ENCODE measurements at places on chromosomes 11 and 22.

- no peak for DNase-seq
These were observed 13.6 kb downstream of the TP53I11 start for GRCh38 chr11:44936951-44937543.

GRCh38 chr11:91470656-91471055, 754.0 kb upstream of the FAT3 start:
- DNase-seq = no peak

DNA sequence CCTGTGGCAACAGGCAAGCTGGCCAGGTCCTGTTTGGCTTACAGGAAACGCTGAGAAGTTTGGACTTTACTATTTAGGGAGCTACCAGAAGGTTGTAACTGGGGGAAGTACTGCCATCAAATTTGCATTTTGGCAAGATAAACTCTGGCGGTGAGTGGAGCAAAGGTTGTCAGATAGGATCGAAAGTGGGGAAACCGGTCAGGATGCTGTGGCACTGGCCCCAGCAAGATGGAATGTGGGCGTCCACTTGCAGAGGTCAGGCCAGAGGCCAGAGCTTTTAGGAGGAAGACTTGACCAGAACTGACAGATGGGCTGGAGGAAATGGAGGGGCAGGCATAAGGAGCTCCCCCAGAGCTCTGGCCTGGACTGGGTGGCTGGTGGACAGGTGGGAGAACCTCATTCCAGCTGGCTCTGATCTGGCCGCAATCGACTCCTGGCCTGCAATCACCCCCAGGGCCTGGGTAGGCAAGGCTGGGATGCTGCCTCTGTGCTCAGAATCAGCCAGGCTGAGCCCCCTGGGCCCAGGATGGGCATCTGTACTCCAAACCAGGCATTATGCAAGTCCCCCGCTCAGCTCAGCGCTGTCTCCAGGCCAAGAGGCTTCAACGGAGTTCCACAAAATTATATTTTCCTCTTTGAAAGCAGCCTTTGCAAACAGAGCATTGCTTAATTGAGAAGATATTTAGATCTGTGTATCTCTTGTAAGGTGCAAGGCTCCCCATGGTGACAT, 178.3 kb upstream of the NECTIN1 start:
- no peak for DNase-seq

- DNase-seq = no peak
These were observed 86.3 kb upstream of the AMOTL1 start for GRCh38 chr11:94681852-94682251.

DNA sequence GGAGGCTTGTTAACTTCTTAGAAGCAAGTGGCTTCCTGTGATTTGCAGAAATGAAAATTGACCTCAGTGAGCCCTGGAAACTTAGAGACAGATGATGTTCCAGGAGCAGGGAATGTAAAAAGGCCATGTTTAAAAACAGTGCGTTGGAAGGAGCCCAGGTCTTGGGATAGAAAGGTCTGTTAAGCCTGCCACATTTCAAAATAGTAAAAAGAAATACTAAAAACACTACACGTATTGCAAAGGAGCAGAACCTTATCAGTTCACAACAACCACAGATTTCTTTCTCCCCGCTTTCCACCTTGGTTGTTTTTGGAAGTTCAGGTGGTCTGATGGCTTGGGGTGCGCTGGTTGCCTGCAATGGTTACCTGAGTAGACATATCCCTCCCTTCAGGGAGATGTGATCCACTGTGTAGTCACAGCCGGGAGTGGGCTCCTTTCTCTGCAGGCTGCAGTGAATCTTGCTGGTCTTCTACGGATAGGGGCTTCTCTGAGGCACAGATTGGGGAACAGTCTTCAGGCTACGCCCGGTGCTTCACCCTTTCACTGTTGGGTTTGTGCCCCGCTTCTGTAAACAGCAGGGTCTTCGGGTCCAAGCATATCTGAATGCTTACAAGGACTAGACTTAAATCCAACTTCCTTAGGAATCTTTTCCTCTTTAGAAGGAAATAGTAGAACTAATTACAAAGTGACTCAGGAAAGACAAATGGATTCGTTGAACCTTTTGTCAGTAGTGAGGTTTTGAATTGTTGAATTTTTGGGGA, 1.9 kb downstream of the TEAD1 start:
- DNase-seq = no peak

DNA sequence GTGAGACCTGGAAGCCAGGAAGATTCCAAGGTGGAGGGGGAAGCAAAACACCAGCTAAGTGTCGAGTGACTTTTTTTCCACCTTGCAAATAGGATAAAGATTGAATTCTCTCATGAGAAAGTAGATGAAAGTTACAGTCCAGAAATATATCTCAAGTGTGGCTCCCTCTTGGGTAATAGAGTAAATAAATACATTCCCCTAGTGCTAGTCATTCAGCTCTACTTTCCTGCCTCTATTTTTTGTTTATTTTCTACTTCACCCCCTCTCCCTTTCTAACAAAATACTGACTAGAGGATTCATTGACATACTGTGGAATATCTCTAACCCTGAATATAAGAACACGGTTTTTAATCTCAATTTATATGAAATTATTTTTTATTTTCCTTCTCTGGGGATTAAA, 19.2 kb upstream of the OOSP4B start:
- DNase-seq = no peak

- DNase-seq = no peak
These were observed 1.6 kb downstream of the RNF141 start for GRCh38 chr11:10539339-10539738.

DNA sequence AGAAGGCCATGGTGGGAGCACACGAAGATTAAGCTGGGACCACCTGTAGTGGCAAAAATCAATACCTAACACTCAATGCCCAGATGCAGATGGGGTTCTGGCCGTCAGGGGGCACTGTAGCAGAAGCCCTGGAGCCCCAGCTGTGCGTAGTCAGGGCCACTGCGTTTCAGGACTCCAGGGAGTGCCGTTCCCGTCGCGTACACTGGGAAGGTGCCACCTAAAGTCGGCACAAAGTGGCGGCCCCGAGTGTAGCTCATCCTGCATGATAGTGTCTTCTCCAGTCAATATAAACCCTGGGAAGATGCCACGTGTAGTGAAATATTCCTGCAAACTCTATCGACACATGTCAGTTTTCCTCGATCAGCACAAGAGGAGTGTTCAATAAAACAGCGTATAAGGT, 123.8 kb upstream of the NTM start:
- no peak for DNase-seq

- no peak for DNase-seq
These were observed 445.6 kb downstream of the SOX6 start for GRCh38 chr11:15910761-15911160.

- DNase-seq = no peak
These were observed 442.7 kb upstream of the KIRREL3 start for GRCh38 chr11:127443297-127443696.

- no peak for DNase-seq
These were observed 450 bp upstream of the BCL2L13 start for GRCh38 chr22:17638182-17638431.

GRCh38 chr11:123838659-123839058, 32.5 kb upstream of the OR6M1 start:
- no peak for DNase-seq

- no peak for DNase-seq
These were observed 845 bp downstream of the RBM7 start for GRCh38 chr11:114401311-114401710.

- no peak for DNase-seq
These were observed 1.6 kb downstream of the MRPL17 start for GRCh38 chr11:6681505-6681904.

- no peak for DNase-seq
These were observed 36.0 kb downstream of the SYT13 start for GRCh38 chr11:45250035-45250718.

DNA sequence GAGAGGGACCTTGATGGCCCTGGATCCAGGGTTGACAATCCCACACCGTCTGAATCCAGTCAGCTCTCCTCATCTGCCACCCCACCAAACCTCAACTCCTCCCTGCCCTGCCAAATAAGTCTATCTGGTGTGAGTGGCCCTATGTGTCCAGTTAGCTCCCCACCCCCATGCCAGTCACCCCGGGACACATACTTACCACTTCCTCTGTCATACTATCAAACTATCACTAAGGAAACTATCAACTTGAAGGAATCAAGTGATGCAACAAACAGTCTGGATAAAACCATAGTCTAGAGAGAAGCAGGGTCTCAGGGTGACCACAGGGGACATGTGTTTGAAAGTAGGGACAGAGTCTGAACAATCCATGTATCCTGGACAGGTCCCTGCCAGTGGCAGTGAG, 13.2 kb upstream of the CSF2RB start:
- DNase-seq = no peak

- DNase-seq = no peak
These were observed 74.4 kb downstream of the SLC1A2 start for GRCh38 chr11:35344681-35345574.

DNA sequence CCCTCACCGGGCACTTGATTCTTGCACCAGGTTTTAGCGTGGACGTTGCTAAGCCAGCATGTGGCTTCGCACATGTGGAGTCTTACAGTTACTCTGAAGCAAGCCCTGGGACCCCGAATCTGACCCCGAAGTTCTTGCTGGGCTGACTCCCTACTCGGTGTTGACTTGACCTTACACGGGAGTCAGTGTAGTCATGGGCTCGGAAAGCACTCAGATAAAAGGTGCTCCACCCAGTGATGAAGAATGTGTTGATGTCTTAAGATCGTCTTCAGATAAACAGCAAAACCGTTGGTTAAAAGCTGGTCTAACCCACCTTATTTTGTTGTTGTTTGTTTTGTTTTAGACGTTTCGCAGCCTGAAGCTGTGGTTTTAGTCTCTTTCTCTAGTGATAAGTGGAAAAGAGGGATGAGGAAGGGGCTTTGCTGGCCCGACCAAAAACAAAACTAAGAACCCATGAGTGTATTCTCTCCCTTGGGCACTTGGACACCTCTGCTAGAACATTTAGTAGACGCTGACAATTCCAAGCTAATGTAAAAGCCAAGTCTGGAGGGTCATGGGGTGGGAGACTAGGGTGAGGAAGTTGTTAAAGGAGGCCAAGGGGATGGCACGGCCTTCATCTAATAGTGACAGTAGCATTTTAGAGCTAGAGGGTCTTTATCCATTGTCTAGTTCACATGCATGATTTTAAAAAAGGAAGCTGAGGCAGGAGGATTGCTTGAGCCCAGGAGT, 69.9 kb downstream of the BCR start:
- DNase-seq = no peak

- DNase-seq = no peak
These were observed 88.1 kb downstream of the SBF2 start for GRCh38 chr11:10205928-10206327.

DNA sequence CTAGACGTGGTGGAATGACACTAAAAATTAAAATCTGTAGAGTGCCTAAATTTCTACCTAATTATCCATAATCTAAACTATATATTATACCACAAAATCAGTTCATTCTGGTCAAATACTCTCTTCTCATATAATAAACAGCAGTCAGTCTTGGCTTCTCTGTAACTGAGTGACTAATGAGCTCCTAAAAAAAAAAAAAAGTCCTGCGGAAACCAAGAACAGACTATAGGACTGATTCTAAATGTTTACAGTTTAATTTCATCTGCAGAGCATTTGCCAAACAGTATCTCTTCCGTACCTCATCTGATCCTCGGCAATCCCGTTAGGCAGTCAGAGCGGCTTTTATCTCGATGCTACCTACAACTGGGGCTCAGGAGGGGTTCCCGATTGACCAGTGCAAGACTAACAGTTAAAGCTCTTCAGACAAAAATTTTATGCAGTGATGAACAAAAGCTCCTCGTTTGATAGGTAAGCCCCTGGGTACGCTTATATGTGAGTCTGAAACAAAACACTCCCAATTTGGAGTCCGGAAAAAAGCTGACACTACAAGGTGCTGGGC, 686 bp downstream of the KIF18A start:
- DNase-seq = no peak

DNA sequence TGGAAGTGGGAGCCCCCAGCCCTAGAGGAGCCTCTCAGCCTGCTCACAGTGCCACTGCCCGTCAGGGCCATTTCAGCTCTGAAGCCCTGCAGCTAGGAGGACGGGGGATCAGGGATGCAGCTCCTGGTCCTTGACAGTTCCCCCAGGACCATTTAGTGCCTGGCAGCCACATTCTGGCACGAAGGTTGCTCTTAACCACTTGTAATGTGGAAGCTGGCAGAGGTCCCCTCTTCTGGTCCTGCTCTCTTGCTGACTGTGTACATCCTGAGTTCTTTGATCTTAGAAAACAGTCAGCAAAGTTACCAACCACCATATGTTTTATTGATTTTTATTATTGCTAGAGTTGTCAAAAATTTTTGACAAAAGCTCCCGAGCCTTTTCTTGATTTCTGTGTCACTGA, 44.2 kb downstream of the CABIN1 start:
- no peak for DNase-seq

DNA sequence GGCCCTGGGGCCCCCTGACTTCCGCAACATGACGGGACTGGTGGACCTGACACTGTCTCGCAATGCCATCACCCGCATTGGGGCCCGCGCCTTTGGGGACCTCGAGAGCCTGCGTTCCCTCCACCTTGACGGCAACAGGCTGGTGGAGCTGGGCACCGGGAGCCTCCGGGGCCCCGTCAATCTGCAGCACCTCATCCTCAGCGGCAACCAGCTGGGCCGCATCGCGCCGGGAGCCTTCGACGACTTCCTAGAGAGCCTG, 992 bp downstream of the LRFN4 start:
- no peak for DNase-seq

GRCh38 chr11:106990331-106990730, 27.9 kb downstream of the GUCY1A2 start:
- no peak for DNase-seq

- DNase-seq = no peak
These were observed 67.3 kb downstream of the BID start for GRCh38 chr22:17706947-17707346.

DNA sequence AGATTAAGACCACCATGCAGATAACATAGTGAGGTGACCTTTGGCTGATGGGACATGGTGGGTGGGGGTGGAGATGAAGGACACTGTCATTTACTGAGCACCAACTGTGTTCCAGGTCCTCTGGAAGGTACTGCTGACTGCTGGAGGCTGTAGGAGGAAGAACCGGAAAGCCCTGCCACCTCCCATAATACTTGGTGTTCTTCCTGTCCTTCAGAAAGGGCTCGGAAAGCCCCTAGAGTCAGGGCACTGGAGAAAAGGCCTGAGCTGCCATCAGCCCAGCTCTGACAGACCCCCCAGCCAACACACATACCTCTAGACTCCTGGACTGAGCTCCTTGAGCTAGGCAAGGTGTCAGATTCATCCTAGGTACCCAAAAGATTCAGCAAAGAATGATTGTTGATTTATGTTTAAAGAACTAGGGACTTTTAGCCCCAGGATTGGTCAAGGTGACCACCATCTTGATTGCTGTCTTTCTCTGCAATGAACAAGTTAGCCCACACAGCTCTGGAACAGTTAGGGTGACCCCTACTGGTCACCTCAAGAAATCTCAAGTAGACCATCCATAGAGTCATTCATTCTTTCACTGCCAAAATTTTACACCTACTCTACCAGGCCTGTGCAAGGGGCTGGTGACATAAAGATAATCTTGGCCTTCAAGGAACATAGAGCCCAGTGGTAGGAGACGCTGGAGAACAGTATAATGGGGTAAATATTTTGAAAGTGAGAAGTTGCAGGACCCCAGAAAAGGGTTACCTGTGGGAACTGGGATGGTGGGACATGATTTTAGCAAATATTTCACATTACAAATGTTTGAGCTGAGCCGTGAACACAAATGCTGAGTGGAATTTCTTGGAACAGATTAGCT, 39.4 kb downstream of the IRAG1 start:
- DNase-seq = no peak

GRCh38 chr11:75386942-75387630, 12.2 kb upstream of the RPS3 start:
- DNase-seq = no peak

GRCh38 chr11:1041936-1042608, 5.6 kb upstream of the MUC6 start:
- no peak for DNase-seq
